AG08395 (cell line): ENCODE measurements at places on chromosomes 3 and 15.

- peak; percentile 43 for DNase-seq
Observed at GRCh38 chr3:105868431-105868741, 426 bp downstream of the CBLB start.

- no peak for DNase-seq
Observed at GRCh38 chr3:14406336-14406735, 3.9 kb downstream of the SLC6A6 start.

GRCh38 chr3:18609187-18609586 lies 184.0 kb upstream of the SATB1 start:
- no peak for DNase-seq

- no peak for DNase-seq
Observed at GRCh38 chr15:67019884-67020520, 45.4 kb upstream of the SMAD3 start.

DNA sequence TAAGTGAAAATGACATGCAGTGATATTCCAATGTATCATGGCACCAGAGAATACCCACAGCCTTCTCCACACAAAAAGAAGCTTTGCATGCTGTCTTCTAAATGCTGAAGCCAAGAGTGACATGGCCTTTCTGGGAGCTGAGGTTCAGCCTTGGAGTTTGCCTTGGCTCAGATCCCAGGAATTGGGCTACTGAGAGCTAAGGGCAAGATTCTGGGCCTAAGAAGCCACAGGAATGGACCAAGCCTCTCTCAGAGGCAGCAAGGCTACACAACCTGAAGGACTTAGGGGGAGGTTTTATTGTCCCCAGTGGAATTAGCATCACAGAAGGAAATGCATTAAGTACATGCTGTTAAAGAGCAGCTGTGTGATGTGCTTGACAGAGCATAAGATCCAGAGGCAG lies 1078.5 kb downstream of the TUSC7 start:
- DNase-seq, result peak; percentile 70

- DNase-seq, result no peak
Observed at GRCh38 chr15:95825208-95825607, 505.3 kb upstream of the NR2F2 start.

DNA sequence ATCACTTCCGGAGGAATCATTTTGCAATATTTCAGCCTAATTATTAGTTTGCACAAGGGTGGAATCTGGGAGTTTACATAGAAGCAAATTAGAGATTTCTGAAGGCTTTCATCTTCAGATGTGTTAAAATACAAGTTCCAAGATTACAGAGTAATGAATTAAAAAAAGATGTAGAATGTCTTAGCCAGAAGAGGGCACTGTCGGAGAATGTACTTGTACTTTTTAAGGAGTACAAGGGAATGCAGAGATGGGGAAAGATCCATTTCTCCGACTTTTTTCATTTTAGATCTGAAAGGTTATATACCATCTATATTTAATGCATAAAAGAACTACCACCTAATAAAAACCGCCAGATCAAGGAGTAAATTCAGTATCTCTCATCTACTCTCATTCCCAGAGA lies 43.1 kb upstream of the WDR5B start:
- DNase-seq, result peak; percentile 48

- DNase-seq, result no peak
Observed at GRCh38 chr3:168872826-168873225, 777.1 kb upstream of the GOLIM4 start.

DNA sequence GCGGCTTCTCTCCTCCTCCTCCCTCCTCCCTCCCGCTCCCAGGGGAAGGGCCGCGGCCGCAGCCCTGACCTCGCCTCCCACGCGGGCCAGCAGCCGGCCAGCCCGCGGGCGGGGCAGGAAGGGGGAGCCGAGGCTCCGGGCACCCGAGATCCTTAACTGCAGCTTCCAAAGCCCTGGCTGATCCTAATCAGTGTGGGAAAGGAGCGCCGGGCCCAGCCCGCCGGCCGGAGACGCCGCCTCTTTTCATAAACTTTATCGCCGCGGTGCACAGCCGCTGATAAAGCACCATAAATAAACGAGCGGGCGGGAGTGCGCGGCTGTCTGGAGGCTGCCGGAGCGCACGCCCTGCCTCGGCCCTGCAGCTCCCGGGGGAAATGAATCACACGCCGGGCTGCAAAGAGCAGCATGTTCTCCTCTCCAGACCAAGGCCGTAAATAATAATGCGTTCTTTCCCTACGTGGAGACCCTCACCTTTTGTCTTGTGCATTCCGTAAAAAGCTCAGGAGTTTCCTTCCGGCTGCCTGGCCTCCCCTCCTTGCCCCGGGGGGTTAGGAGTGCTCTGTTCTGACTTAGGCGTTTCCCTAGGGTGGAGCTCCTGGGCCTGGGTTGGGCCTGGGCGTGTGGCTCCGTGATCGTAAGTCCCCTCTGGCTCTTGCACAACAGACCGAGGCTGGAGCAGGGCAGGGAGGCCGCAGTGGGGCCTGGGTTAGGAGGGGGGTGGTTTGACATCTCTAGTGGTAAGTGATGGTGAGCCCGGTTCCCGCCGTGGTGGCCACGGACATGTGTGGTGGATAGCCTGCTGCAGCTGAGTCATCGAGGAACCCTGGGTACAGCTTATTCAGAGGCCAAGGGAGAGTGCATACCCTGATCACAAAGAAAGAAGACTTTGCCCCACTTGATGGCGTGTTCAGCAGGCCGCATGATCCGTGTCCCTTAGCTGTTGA lies 132.6 kb upstream of the HES1 start:
- peak; percentile 90 for DNase-seq

DNA sequence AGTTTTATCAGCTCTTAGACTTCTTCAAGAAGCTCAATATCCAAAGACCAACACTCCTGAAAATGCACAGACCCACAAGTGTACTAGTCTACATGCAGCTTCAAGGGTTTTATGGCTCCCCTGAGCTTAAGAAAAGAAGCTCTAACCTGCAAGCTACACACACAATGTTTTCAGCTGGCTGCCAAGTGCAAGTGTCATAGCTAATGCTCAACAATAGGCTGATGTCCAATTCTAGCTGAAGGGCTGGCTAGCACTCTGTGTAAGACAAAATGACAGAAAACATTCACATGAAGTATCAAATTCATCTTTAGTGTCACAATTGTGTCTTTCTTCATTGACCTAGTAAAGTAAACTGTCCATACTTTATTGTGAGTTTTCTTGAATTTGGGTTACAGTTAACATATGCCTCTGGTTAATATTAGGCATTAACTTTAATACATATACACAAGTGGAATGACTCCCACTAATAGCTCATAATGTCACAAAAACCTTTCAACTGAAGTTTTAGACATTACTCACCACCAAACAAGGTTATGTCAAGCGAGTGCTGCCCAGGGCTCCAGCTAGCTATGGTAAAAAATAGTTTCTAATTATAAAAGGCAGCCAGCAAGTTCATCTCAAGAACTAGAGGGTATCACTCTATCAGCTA lies 15.1 kb downstream of the ABI3BP start:
- no peak for DNase-seq

DNA sequence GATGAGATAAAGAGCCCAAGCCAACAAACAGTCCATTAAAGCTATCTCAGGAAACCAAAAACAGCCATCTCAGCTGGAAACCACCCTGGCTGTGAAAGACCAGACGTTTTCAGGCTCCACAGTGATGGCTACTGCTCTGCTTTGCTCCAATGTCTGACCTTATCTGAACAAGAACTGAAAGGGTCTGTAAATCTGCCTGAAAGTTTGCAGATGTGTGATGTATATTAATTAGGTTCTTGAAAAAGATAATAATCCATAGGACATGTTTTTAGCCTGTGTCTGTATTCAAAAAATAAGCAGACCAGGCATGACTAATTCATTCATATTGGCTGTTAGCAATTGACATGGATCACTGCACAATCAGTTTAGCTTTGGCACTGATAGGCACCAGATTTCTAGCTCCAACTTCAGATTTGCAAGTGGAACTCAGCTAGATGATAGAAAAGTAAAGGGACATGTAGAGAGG lies 611.4 kb upstream of the NAALADL2 start:
- DNase-seq, result no peak

GRCh38 chr15:78037328-78037727 lies 40.2 kb downstream of the TBC1D2B start:
- no peak for DNase-seq

GRCh38 chr3:11074011-11074410 lies 80.3 kb upstream of the HRH1 start:
- DNase-seq, result no peak

- no peak for DNase-seq
Observed at GRCh38 chr3:109930582-109930981, 593.2 kb upstream of the DPPA4 start.

GRCh38 chr15:69346112-69346511 lies 47.4 kb downstream of the PAQR5 start:
- DNase-seq, result peak; percentile 55

GRCh38 chr3:50649451-50649931 lies 25.2 kb upstream of the DOCK3 start:
- no peak for DNase-seq

DNA sequence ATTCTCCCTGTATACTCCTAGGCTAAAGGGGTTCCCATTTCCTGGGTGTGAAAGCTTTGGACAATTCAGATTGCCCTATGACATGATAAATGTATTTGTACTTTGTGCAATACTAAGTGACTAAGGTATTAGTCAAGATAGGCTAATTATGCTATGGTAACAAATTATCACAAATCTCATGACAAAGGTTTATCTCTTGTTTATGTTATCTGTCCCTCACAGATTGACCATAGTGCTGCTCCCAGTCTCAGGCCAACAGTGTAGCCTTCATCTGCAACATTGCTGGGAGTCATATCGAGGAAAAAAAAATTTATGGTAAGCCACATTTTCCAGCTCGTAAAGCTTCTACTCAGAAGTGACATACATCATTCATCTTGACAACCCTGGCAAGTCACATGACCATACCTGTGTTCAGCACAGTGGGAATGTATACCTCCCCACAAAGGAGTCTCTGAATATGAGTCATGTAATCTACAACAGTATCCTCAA lies 346.2 kb downstream of the IGSF11 start:
- DNase-seq, result no peak

- no peak for DNase-seq
Observed at GRCh38 chr3:140022066-140022770, 87.2 kb downstream of the CLSTN2 start.

DNA sequence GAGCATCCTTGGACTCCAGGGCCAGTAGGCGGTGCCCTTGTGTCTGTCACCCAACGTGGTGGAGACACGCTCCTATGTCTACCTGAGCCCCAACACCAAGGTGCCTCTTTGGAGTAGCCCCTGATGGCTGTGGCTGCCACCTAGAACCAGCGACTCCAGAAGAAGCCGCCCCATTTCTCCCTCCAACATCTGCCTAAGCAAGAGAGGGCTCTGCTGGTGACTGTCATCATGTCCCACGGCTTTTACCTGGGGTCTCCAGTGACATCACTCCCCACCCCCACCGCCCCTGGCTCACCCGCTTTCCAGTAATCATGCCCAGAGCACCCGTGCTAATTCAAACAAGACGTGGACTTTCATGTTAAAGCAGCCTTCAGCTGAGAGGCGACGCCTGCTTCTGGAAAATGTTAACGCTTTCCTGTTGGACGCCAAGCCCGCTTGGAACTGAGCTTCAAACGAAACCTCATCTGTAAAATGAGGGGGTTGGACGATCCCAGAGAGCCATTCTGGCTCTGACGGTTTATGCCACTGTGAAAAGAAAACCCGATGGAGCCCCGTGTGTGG lies 57.0 kb downstream of the ISG20 start:
- no peak for DNase-seq

DNA sequence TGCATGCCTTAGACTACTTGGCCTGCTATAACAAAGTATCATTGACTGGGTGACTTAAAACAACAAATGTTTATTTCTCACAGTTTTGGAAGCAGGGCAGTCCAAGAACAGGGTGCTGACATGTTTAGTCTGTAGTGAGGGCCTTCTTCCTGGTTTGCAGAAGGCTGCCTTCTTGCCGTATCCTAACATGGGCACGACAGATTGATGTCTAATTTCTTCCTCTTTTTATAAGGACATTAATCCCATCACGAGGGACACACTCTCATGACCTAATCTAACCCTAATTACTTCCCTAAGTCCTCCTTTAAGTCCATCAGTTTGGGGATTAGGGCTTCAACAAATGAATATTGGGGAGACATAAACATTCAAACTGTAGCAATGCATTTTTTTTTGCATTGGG lies 10.9 kb upstream of the GOLGA8B start:
- no peak for DNase-seq

DNA sequence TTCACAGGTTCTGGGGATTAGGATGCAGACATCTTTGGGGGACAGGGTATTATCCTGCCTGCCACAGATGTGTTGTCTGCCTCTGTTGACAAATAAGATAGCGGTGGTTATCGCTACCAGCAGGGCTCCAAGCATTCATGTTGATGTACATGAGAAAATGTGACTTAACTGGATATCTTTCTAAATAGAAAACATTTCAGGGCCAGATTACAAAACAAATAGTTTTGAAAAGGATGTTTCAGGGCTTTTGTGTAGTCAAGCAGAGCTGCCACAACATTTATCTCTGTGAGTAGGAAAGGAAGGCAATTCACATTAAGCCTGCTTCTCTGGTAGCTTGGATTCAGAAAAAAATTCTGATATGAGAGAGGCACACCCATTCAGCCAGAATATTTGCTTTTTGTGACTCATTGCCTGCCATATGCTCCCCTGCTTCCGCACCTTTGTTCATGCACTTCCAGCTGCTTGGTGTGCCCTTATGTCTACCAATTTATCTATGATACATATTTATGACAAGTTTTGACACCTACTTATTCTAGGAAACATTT lies 22.8 kb downstream of the PLS1 start:
- no peak for DNase-seq

DNA sequence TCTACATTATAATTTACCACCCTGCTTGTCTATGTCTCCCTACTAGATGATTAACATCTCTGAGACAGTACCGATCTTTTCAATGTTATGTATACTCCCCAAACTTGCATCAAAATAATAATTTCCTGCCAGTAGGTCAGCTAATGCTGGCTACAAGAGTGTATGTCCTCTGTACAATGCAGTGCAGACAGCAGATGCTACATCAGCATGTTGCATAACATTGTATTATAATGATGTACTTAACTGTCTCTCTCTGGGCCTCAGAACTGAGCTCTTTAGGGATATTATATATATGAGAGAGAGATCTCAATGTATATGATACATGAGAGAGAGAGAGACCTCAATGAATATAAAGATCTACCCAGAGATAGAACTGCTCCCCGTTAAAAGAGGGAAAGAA lies 456.6 kb downstream of the SHQ1 start:
- DNase-seq, result no peak
